ENCODE measurements at places on chromosomes 12 and 14.
A peak's percentile ranks its signal among the peaks of the same experiment; 100 is the strongest.

DNA sequence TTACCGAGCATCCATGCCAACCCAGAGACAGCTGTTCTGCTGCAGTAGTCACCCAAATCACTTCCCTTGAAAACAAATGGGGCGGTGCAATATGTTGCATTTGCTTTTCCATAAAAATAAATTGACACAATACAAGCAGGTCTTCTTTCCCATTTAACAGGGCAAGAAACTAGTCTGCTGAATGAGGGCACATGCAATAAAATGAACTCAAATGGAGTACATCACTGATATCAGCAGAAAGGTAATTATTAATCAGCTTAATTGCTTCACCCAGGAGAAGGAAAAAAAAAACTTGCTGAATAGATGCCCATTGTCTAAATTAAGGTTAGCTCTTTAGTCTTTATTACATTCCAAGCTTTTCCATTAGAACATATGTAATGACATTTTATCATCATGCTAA, 175.1 kb upstream of the GZMB start:
- DNase-seq = no peak

DNA sequence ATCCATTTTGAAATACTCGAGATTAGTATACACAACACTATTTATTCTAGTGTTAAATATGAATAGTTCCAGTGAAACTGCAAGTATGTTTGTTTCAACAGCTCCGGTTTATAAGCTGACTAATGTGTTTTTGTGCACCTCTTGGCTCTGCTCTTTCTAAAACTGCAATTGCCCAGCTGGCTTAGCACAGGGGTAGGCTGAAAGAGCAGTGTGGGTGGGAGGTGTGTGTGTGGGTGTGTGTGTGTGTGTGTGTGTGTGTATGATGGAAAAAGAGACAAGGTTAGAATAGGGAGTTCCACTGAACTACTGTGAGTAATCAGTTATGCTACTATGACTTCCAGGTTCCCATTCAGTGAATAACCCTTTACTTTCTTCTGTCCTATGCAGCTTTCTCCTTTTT, 37.8 kb upstream of the DDHD1 start:
- DNase-seq = no peak

GRCh38 chr12:20028033-20028432, 340.3 kb upstream of the PDE3A start:
- DNase-seq = no peak

DNA sequence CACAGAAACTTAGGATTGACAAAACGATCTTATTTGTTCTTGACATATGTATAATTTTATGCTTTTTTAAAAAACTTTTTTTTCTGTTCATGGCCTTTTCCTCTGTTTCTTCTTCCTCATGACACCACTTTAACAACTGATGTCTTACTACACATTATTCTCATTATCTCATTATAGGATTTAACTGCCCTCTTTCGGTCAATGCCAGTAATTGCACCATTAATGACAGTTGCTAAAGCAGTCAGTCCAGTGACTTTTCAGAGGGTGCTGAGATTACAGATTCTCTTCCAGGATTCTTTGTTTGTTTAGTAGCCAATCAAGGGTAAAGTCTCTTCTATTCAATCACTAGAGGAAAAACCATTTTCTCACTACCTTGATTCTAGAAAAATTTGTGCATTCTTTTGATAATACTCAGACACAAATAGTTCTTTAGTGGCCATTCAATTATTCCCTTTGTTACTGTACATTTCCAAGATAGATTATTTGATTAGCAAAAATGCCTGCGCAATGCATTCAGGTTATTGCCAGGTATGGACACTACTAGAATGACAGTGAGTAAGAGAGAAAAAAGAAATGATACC, 50.1 kb downstream of the KLRG1 start:
- no peak for DNase-seq

DNA sequence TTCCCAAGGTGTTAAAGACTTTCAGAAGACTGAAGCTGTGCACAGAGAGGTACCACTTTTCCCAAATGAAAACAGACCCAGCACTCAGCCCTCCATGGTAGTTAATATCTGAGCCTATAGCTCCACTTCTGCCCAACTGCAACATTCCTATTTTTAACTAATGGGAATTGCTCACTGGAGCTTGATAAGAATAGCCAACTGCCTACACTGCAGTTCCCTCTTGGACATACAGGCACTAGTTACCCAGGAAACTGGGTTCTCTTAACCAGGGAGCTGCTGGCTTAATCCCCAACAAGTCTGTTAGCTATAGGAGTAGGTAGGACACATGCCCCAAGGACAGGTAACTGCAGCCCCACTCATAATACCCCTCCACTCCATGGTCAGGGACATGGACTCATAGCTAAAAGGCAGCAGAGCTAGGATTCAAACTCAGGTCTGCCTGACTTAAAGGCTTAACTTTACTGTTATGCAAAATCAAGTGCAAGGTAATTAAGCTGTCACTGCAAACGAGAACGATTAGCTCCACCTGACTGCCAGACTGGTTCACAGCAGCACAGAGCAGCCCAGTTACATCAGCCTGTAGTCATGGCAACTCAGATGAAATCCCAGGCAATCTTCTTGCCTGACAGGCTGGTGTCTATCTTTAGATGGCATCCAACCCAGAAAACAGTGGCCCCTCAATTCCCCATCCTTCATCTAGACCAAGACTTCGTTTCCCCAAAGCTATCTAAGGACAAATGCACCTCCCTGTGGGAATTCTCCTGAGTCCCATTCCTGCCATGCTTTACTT, 77.1 kb upstream of the ACTN1 start:
- no peak for DNase-seq

- DNase-seq = no peak
Measured at GRCh38 chr12:57452181-57452936, 2.7 kb upstream of the INHBE start.

GRCh38 chr12:62032870-62033269, 227.3 kb upstream of the USP15 start:
- no peak for DNase-seq

DNA sequence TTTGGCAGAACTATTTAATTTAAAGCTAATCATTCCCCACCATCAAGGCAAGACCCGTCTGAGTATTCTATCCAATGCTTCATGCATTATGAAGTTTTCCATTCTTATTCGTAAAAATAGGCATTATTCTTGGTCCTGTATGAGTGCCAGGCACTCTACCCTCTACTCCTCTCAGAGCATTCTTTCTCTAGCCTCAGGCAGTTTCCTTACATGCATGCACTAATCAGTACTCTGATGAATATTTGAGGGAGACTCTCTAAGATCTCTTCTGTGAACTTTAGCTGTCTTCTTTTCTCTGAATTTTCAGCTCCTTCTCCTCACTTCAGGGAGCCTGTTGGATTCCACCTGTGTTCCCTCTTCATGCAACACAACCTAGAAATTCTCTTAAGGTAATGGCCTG, 334.7 kb downstream of the RAD51B start:
- no peak for DNase-seq

DNA sequence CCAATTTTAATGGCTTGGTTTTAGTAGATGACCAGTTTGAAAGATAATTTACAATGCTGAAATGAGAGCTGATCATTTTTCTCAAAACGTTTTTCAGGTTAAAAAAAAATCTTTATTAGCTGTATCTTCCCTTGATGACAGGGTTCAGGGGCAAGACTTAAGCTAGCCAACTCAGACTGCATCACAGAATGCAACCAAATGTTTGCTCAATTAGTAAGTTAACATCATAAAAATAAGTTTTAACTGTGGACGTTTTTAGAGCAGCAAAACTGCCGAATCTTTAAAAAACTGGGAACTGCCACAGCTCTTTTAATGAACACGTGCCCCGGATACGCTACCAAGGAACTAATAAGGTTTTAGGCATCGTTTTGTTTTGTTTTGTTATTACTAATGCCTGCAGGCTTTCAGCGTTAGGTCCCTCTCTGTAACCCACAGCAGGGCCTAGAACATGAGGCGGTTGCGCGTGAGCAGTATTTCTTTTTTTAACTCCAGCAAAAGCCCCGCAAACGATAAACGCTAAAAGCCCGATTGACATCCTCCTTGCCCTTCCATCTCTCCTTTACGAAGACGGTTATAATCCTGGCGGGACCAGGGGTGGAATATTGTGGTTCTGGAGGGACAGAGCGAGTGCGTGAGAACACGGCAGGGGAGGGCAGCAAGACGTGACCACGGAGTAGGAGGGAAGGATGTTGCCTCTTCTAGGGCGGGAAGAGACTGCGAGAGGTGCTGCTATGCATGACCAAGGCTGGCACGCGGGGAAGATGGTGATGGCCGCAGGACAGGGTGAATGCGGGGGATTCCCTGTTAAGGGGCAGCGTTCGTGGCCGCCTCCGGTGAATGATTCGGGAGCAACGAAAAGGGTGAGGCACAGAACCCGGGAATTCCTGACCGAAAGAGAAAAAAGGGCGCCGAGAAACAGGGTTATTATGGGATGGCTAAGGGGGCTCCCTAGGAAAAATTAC, 652 bp downstream of the SUPT16H start:
- DNase-seq = no peak

DNA sequence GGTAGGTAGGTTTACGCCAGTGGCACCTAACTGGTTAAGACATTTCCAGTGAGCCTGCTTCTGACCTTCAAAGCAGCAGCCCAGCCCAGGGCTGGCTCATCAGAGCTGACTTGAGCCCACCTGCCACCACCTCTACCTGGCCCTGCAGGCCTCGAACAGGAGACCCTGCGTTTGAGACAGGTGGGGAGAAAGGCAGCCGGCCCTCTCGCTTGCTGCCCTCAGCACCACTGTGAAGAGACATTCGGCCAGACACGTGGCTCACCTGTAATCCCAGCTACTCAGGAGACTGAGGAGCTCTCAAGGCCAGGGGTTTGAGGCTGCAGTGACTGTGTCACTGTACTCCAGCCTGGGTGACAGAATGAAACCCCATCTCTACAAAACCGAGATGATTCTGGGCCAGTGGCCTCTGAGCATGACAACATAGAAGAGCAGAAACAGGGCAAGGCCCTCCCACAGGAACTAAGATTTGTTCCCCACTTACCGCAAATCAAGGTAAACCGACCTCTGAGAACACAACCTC, 74.2 kb downstream of the TESC start:
- DNase-seq = no peak

DNA sequence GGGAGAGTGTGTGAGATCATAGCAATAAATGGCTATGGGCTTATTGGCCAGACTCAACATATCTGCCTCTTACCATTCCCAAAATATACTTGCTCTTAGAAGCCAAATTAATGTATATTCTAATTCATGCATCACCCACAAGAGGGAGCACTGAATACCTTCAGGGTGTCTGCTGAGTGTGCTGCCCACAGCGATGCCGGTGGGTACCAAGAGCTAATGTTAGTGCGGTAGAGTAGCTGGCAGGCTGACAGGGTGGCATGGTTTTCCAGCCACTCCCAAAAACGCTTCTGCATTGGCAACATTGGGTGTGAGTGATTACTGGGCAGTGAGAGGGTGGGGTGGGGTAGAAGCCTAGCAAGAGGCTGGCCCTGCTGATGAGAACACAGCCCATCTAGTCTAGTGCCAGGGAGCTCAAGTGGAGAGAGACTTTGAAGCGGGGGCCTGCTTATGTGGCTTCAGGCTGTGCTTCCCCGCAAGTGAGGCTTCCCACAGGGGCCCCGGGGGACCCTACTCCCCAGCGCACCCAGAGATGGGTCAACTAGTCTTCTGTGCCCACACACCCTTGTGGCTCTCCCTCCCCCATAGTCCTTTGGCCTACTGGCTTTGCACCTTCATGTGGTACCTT, 9.2 kb upstream of the PLEKHD1 start:
- DNase-seq = no peak

DNA sequence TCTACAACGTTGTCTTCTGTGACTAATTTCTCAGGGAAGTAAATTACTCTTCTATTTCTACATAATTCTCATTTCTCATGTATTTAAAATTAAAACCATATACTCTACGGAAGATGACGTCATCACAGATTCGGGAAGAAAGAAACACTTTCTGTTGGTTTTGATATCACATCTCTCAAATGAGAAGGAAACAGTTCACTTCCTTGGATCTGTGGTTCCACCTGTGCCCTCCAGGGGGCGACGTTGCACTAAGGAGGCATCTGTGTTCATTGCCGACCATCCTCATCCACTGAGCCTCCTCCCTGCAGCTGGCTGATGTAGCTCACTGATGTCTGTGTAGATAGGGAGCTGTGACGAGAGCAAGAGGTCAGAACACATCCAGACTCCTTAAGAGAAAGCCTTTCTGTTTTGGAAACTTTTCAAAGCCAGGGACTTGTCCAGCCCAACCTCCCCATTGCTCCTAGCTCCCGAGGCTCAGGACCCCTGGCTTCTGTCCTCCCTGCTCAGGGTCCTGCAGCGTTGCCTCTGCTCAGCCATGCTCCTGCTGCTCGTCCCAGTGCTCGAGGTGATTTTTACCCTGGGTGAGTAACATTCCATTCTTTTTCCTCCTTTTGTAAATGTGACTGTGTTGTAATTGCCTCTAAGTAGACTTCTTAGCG, 172.7 kb upstream of the OR4E1 start:
- DNase-seq = peak; percentile 51

DNA sequence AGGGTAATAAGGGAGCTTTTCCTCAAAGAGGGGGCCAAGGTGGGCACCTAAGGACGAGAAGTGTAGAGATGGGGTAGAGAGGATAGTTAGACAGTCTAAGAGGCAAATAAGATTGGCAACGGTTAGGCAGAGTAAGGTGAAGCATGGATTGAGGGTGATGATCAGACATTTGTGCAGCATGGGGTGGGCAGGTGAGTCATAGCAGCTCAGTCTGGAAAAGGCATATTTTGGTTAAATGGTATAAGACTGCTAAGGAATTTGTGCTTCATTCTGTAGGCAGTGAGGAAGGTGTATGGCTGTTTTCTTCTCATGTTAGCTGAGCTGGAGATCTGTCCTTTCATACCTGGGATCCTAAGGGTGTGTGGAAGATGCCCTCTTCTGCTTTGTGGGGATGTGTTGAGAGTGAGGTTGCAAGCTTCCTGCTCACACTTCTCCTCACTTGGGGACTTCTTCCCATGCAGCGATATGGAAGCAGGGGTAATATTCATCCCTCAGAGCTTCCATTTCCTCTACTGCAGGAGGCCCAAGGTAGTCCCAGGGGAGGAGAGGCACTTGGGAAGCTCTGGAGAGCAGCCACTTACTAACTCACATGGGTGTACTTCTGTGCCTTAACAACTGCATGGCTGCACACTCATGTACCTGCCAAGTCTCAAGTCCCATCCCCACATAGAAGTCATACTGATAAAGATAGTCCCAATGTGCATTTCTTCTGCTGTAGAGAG, 28.9 kb downstream of the GSG1 start:
- DNase-seq = no peak

GRCh38 chr12:64616201-64616600, 5.9 kb downstream of the RASSF3 start:
- no peak for DNase-seq

DNA sequence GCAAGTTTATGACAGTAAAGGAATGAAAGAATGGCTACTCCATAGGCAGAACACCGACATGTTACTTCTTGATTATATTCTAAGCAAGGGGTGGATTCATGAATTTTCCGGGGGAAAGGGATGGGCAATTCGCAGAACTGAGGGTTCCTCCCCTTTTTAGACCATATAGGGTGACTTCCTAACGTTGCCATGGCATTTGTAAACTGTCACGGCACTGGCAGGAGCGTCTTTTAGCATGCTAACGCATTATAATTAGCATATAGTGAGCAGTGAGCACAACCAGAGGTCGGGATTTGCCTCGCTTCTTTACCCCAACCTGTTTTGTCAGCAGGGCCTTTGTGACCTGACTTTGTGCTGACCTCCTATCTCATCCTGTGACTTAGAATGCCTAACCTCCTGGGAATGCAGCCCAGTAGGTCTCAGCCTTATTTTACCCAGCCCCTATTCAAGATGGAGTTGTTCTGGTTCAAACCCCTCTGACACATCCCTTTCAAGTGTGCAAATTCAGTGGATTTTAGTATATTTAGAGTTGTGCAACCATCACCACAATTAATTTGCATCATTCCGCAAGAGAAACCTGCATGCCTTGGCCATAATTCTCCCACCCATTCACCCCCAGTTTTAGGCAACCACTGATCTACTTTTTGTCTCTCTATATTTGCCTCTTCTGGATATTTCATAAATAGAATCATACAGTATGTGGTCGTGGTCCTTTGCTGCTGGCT, 27.4 kb downstream of the PALS1 start:
- DNase-seq = no peak

Measured in activated CD8-positive, alpha-beta memory T cell treated with anti-CD3 and anti-CD28 coated beads for 1 hour (primary cell).